ENCODE measurements at places on chromosomes 5 and 9.

DNA sequence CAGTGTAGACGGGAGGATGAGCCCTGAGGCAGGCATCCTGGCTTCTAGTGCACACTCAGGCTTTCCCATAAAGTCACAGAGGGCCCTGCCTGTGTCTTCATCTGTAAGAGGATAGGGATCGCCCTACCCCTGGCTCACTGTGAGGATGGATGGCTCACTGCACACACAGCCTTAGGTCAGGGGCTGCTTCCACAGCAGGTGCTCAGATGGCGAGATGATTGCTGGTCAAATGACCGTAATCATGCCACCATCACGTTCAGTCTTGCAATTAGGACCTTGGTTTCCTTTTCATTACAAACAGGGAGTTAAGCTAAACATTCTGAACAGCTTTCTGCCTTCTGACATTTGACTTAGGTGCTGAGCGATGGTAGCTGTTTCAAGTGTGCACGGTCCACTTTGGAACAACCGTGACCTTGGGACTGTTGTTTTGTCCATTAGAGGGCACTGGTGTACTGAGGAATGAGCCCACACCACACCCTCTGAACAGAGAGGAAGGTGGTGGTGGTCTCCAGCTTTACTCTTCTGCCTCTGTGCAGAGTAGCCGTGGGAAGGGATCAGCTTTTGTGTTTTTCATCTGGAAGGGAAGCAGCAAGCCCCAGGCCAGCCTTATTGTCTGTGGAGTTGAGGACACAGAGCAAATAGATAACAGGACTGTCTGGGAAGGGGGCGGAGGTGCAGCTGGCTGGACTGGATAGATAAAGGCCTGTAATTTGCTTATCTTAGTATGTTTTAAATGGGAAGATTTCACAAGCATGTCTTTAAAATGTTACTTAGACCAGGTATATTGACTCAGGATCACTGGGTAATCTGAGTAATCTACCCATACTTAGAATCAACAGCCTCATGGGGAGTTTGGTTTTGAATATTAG is 183.1 kb downstream of the TRIO start:
- DNase-seq, result no peak

- DNase-seq, result no peak
These were observed 294.2 kb upstream of the CYLC2 start for GRCh38 chr9:102700936-102701335.

DNA sequence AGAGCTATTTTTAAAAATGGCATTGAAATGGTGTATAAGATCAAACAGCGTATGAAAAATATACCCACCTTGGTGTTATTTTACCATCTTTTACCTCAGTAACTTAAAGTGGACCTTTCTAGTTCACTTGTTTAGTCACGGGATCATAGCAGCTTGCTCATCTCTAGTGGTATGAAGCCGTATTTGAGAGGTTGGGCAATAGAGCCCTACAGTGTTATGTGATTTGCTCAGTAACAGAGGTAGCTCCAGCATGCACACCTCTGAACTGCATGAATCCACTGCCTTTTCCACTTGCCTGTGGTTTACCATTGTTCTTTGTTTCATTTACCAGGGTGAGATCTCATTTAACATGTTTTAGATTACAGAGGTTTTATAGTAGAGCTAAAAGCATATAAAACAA is 134.4 kb downstream of the ATG10 start:
- DNase-seq, result no peak

- DNase-seq, result no peak
These were observed 126.7 kb downstream of the MACROH2A1 start for GRCh38 chr5:135272311-135272805.

- DNase-seq, result no peak
These were observed 41.3 kb downstream of the HABP4 start for GRCh38 chr9:96491079-96491879.

- no peak for DNase-seq
These were observed 159.2 kb upstream of the WWC1 start for GRCh38 chr5:168132241-168132641.

DNA sequence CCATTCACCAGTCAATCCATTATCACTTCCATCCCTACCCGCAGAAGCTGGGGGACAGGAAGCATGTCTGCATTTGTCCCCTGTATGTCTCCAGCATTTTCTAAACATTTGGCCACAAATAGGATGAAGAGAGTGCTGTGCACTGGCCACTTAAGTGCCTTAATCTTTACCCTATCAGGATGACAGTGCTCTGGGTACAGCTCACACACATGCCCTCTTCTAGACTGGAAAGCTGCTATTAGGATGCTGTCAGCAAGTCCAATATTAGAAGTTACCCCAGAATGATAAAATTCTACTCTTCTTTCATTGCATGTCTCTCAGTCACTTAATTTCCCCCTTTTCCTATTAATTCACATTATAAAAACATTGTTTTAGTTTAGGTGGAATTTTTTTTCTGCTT is 168.4 kb downstream of the RASEF start:
- DNase-seq, result no peak

- DNase-seq, result no peak
These were observed 36.2 kb upstream of the SNAPC3 start for GRCh38 chr9:15386465-15386864.

GRCh38 chr9:114497727-114498382 is 7.4 kb downstream of the WHRN start:
- no peak for DNase-seq

DNA sequence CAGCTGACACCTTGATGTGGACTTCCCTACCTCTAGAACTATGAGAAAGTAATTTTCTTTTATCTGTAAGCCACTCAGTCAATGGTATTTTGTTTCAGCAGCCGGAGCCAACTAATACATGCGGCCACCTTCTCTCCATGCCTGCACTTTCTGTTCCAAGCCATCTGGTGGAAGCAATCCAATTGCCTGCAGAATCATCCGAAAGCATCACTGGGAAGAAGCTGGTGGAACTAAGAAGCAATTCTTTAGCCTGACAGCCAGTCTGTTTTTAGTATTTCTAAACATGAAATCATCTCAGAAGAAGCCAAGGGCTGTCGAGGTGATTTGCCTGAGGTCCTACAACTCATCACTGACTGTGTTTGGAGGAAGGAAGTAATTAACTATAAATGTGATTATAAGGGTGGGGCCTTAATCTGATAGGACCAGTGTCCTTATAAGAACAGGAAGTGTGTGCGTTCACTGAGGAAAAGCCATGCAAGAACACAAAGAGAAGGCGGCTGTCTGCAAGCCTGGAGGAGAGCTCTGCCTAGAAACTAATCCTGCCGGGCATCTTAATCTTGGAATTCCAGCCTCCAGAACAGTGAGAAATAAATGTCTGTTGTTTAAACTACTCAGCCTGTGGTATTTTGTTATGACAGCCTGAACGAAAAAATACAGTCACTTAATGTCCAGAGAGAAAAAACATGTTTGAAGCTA is 49.1 kb downstream of the NXNL2 start:
- no peak for DNase-seq

- DNase-seq, result no peak
These were observed 203.2 kb upstream of the IRX1 start for GRCh38 chr5:3392306-3392939.

DNA sequence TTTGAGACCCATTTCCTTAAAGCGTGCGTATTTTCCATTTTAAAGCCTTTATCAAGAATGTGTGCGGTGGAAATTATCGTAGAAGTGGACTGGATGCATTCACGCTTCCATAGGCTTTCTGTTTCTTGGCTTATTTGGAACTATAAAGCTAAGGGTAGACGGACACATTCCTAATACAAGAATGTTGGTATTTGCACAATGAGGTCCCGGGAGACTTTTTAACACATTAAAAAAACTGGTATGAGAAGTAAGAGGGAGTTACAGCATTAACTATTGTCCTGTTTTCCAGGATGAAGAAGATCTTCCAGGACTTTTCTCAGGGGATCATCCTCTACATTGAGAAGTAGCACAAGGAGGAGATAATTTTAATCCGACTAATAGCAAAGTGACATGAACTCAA is 653.0 kb downstream of the MTRR start:
- DNase-seq, result no peak

- no peak for DNase-seq
These were observed 447.5 kb upstream of the GRIN3A start for GRCh38 chr9:102185962-102186361.

DNA sequence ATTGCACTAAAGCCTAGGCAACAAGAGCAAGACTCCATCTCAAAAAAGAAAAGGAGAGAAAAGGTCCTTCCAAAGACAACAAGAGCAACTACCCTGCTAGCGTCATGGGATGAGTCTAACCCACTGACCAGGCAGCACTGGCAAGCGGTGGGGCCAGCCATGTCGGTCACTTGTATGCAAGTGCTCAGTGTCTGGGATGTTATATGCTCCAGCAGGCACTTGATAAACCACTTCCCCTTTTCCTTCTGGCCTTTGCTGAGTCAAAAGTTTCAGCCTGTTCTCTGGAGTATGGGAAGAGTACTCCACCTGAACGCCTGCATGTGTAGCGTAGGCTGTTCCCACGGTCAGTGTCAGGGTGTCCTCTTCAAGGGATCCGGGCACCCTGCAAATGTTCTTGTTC is 9.2 kb upstream of the MXD3 start:
- no peak for DNase-seq

DNA sequence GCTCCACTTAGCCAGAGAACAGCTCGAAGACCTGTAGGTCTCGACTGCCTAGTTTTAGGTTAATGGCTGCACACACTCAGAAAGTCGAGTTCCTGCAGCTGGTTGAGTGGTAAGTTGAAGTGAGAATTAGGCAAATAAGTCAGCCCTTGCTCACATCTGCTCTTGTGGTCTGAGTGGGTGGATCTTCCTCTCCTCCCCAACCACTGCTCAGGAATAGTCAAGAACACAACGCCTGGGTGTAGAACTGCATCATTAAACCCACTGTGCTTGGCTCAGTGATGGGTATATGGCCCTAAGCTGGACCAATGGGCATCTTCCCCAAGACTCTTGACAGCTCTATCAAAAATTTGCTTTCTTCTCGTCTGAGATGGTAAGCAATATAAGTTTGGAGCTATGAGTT is 20.9 kb upstream of the ADAM19 start:
- peak; percentile 44 for DNase-seq

DNA sequence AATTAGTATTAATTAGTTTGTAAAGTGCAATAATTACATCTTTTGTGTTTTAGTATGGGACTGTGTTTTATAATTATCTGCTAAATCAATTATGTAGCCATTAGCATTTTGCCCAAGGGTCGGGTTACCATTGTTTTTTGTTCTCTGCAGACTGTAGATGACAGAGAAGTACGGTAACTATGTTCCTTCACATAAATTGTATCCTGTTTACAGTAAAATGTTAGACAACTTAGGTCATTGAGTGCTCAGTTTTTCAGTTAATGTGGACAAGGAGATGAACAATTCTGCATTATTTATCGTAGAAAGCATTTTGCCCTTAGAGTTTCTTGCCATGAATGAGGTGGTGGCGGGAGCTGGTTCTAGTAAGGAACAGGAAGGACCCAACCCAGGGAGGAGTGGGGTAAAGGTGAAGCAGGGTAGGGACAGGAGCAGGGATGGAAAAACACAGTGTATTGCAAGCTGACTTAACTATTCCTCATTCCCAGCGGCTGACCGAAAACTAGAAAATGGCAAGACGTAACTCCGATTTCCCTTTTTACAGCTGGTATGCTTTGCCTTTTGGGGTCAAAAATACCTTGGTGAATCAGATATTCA is 243.7 kb upstream of the SLC24A2 start:
- no peak for DNase-seq

- no peak for DNase-seq
These were observed 189.5 kb downstream of the ACTL7B start for GRCh38 chr9:108666240-108666784.

- DNase-seq, result no peak
These were observed 508.6 kb downstream of the RASEF start for GRCh38 chr9:82554381-82554780.

GRCh38 chr9:79382458-79382857 is 189.3 kb upstream of the TLE4 start:
- DNase-seq, result no peak

- DNase-seq, result no peak
These were observed 72.8 kb downstream of the MED27 start for GRCh38 chr9:132006677-132007370.

- no peak for DNase-seq
These were observed 52.6 kb downstream of the EDIL3 start for GRCh38 chr5:84332106-84332505.

- no peak for DNase-seq
These were observed 88.3 kb downstream of the SNCAIP start for GRCh38 chr5:122400341-122400740.

- no peak for DNase-seq
These were observed 9.5 kb upstream of the QSOX2 start for GRCh38 chr9:136255166-136255538.

GRCh38 chr9:132647806-132648205 is 22.0 kb downstream of the DDX31 start:
- DNase-seq, result no peak

- peak; percentile 32 for DNase-seq
These were observed 42.5 kb upstream of the RIC1 start for GRCh38 chr9:5586391-5586802.

DNA sequence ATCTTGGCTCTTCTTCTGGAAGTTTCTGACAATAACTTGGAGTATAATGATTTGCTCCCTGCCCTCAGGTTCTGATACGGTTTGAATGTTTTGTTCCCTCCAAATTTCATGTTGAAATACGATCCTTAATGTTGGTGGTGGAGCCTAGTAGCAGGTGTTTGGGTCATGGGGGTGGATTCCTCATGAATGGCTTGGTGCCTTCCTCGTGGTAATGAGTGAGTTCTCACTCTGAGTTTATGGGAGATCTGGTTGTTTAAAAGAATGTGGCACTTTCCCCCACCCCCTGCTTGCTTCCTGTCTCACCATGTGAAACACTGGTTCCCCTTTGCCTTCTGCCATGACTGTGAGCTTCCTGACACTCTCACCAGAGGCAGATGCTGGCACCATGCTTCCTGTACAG is 103.0 kb upstream of the OSMR start:
- DNase-seq, result no peak

DNA sequence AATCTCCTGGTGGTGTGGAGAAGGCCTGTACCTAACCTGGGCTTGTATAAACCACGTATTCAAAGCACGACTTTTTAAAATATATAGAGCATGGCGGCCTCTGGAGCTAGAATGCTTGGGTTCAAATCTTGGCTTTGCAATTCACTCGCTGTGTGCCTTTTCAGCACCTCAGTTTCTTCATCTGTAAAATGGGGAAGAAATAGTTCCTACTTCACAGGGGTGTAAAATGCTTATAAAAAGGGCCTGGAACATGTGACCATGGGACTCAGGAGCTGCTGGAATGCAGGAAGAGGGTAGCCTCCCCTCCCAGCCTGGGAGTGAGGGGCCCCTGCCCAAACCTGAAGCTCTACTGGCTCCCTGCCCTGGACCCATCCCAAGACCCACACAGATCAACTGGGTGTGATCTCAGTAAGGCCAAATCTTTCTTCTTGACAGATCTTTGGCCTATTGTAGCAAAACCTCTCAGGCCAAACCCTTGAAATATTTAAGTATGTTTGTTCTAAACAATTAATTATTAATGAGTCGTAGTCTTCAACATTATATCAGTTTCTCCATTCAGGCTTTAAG is 269.0 kb downstream of the ZSWIM6 start:
- no peak for DNase-seq
